ENCODE measurements at places on chromosomes 16 and 17.
A peak's percentile ranks its signal among the peaks of the same experiment; 100 is the strongest.

GRCh38 chr16:784431-784830 lies 3.8 kb downstream of the RPUSD1 start:
- DNase-seq: no peak

DNA sequence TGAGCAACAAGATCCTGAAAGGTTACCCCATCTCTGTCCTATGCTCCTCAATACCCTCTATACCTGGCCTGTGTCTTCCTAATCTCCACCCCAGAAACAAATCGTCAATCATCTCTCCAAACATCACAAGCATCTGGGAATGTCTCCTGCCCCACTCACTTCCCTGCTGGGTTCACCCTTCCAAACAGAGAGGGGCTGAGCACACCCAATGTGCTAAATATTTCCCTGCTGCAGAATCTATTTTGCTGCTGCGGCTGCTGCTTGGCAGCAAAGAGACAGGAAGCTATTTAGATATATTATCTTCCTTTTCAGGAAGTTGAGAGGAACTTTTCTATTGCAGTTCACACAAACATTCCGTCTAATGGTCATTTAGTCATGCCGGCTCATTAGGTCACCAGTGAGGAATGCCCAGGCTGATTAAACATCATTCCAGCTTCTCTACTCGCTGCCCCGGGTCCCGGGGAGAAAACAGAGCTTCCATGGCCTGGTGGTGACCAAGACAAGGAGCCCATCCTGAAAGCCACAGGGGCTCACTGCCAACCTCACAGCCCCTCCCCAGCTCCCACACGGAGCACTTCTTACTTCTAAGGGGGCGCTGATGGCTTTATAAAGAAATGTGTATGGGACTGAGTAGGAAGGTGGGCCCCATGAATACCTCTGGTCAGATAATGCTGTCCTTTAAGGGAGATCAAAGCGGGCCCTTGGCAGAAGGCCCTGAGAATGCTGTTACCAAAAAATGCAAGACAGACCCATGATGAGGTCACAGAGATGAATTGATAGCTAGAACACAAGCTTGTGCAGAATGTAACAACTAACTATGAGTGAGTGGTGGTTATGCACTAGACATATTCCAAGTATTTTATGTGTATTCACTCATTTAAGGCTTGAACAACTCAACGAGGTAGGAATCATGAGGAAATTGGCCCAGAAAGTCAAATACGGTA lies 218.3 kb downstream of the SOX9 start:
- DNase-seq: no peak

DNA sequence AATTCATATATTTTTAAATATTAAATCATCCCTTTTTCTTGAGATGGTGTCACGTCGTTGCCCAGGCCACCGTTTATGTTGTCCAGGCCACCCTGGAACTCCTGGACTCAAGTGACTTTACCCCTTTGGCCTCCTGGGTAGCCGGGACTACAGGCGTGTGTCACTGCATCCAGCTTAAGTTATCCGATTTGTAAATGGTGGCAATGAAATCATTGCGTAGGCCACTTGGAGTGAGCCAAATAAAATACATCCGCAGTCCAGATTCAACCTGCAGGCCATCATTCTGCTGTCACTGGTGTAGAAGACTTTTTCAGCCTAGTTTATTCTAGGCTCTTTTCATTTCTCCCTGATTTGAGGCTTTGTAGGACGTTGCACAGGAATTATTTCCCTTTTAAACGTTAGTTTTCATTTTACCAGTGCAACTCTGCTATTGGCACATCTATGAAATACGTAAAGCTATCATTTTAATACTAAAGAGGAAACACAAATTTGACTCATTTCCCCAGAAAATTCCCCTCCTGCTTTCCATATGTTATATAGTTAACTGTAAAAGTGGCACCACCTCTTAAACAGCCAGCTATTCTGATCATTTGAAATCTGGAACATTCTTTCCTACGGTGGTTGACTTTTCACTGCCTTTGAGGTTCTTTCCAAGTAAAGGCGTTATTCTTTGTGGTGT lies 449.8 kb downstream of the MAF start:
- DNase-seq: no peak

GRCh38 chr17:64534187-64534586 lies 27.4 kb downstream of the CEP95 start:
- DNase-seq: peak; percentile 15

GRCh38 chr16:12327971-12328726 lies 351.6 kb downstream of the SNX29 start:
- no peak for DNase-seq

DNA sequence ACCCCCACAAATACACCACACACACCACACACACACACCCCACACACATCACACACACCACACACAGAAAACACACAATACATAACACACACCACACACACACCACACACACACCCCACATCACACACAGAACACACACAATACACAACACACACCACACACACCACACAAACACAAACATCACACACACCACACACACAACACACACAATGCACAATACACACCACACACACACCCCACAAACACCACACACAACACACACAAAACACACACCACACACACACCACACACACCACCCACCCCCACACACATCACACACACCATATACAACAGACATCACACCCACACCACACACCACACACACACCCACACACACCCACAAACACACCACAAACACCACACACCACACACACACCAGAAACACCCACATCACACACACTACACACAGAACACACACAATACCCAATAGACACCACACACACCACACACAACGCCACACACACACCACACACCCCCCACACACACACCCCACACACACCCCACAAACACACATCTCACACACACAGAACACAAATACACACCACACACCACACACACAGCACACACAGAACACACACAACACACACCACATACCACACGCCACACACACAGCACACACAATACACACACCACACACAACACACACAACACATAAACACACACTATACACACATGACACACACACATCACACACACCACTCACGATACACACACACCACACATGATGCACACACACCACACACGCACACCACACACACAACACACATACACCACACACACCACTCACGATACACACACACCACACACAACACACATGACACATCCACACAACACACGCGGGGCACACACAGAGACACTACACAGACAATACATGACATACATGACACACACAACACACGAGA lies 11.0 kb upstream of the GCGR start:
- DNase-seq: no peak

DNA sequence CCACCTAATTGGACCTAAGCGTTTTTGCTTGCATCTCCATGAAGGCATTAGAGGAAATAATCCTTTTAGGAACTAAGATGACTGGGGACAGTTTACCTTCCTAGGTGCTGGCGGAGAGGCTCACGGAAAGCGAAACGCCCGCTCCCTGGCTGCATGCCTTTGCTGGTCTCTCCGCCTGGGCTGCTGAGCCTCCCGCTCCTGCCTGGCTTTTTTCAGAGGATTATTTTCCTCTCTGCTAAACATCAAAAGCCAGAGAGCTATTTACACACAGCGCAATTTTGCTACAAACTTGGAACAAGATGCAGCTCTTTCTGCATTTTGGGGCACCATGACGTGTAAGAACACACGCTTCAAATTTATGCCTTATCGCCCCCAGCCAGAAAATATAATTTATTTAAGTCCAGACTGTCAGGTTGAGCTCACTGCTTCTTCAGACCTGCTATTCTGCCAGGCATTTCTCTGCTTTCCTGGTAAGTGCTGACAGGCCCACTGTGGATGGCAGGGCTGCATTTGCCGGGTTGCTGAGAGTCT lies 124.4 kb downstream of the SPACA3 start:
- no peak for DNase-seq

DNA sequence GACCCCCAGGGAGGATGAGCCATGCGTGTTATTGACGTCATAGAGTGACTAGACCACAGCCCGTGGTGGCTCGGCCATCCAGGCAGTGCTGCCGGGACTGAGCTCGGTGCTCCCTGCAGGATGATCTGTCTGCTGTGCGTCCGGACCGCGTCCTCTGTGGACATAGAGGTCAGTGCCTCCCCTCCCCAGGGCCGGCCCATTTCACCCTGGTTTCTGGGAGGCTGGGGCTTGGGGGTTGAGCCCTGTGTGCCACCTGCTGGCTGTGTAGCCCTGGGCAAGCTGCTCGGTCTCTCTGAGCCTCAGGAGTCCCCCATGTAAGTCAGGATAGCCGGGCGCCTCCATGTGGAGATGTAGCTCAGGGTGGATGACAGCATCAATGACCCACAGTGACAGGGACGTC lies 8.3 kb downstream of the TSC2 start:
- no peak for DNase-seq

- DNase-seq: no peak
Measured at GRCh38 chr17:4440690-4441686, 7.2 kb downstream of the SPNS3 start.

GRCh38 chr16:26724189-26724588 lies 342.5 kb upstream of the C16orf82 start:
- DNase-seq: no peak

DNA sequence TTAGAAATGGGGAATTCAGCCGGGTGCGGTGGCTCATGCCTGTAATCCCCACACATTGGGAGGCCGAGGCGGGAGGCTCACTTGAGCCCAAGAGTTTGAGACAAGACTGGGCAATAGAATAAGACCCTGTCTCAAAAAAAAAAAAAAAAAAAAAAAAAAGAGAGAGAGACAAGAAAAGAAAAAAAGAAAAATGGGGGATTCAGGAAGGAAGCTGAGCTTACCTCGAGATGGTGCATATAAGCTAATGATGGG lies 150.8 kb upstream of the RPH3AL start:
- no peak for DNase-seq

GRCh38 chr16:69132424-69133252 lies at the start of the genes CHTF8 and UTP4:
Gene CHTF8, minus strand, starts transcription at chr16:69132588. Its CDS starts 11,130 bp downstream, at chr16:69121458.
Gene UTP4, plus strand, starts transcription at chr16:69132649. Its CDS starts 811 bp downstream, at chr16:69133460.
- peak; percentile 67 for DNase-seq

- DNase-seq: no peak
Measured at GRCh38 chr17:47837401-47838039, 3.6 kb downstream of the SCRN2 start.

- no peak for DNase-seq
Measured at GRCh38 chr17:53061446-53061845, 761.3 kb upstream of the KIF2B start.

DNA sequence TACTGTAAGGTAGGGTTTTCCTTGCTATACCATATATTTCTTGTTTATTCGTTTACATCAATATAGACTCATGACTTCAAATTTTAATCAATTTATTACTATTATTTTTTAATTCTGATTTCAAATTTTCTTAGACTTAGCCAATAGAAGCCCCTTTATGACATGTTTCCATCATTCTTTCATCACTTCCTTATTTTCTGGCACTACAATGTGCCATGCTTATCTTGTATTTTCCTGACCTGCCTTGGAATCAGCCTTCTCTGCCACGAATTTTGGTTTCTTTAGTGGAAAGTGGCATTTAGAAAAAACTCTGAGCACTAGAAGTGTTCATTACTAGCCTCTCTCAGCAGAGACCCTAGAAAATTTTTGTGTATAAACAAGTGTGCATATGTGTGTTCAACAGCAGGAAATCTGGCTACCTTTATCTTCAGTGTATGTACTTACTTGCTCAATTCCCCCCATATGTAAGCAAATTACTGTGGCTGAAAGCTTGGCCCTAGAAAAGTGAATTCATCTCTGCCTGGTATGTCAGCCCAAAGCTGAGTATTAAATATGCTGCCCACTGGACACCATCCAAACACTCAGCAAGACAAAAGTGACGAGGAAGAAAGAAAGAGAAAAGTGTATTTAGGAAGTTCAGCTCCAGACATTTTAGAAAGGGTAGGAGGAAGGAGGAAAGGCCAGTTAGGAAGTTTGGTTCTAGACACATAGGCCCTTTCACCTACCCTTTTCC lies 4.0 kb downstream of the STXBP4 start:
- peak; percentile 63 for DNase-seq

DNA sequence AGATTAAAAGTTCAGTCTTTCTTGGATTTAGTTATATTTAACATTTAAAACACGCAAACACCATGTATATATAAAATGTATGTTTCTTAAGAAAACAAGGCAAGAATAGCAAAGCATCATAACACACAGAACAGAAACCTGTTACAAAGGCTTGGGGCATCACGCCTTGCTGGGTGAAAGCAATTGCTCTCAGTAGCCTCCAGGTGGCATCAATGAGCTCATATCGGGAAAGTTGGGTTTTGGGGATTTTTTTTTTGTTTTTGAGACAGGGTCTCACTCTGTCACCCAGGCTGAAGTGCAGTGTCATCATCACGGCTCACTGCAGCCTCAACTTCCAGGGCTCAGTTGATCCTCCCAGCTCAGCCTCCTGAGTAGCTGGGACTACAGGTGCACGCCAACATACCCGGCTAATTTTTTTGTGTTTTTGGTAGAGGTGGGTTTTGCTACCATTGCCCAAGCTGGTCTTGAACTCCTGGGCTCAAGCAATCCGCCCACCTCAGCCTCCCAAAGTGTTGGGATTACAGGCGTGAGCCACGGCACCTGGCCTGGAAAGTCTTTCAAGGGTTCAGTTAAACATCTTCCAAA lies 56.9 kb downstream of the CYB5D2 start:
- DNase-seq: no peak

DNA sequence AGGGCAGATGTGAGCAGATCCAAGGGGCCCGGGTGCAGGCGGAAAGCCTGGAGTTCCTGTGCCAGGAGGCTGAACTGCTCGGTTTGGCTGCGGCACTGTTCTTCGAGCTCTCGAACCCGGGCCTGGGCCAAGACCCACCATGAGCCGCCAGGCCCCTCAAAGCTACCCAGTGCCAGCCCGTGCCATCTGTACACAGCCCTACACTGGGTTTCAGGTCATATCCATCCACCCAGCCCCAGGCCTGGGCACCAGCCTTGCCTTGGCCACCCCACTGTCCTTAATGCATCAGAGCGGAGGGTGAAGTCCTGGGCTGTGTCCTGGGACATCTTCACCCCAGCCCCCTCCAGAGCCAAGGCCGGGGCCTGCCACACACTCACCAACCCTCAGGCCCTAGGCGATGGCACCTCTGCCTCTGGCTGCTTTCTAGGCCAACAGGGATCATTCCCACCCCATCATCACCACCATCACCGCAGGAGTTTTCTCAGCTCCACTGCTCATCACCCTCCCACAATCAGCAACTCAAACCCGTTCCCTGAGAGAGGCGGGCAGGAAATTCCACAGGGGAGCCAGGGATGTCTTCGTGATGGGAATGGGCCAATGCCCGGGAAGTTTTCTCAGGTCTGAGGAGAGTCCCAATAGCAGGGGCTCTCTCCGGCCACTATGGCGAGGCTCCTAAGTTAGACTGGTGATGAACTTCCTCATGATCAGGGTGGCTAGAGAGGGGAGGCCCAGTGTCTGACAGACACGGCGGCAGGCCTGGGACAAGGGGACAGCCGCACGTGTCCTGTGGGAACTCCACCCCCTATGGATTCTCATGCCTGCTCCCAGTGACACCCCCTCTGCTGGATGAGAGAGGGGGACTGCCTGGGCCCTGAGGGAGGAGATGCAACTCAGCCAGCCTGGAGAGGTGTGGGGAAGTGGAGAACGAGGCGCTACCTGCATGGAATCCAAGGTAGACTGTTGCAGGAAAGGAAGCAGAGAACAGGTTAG lies 9.1 kb downstream of the TSPOAP1 start:
- no peak for DNase-seq

- DNase-seq: no peak
Measured at GRCh38 chr17:49746791-49747490, 17.0 kb downstream of the FAM117A start.

- DNase-seq: no peak
Measured at GRCh38 chr17:42667088-42667951, 8.2 kb downstream of the TUBG2 start.

GRCh38 chr17:44241106-44241624 lies 21.7 kb upstream of the UBTF start:
- no peak for DNase-seq
